ENCODE measurements at places on chromosomes 6 and 20.

DNA sequence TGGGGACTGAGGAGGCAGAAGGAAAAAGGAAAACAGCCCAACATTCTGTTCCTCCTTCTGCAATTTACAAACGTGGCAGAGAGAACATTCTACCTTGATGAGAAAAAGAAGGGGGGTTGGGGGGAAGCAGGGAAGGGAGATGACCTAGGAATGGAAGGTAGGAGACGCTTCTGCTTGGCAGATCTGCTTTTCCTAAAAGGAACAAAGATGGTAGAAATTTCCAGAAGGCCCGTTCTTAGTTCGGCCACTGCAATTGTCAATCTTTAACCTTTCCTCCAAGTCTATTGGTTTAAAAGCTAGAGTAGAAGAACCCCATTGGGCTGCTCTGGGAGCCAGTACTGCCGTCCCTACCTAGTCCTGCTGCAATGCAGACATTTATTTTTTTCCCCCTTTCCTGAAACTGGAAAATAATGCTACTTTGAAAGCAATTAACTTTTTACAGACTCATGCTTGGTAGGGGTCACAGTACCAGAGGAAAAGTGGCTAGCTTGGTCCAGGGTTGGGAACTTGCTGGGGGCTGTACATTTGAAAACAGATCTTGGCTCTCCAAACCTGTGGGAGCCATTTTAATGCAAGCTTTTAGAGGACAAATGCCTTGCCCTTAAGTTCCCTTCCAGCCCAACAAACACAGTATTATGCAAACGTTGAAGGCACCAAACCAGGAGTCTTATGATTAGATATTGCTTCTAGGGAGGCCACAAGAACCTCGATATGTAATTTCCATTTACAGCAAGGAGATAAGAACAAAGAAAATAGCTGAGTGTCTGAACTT is 2.6 kb downstream of the ZMYND8 start:
- DNase-seq: no peak

GRCh38 chr20:42985628-42986027 is 204.1 kb downstream of the PTPRT start:
- DNase-seq: no peak

DNA sequence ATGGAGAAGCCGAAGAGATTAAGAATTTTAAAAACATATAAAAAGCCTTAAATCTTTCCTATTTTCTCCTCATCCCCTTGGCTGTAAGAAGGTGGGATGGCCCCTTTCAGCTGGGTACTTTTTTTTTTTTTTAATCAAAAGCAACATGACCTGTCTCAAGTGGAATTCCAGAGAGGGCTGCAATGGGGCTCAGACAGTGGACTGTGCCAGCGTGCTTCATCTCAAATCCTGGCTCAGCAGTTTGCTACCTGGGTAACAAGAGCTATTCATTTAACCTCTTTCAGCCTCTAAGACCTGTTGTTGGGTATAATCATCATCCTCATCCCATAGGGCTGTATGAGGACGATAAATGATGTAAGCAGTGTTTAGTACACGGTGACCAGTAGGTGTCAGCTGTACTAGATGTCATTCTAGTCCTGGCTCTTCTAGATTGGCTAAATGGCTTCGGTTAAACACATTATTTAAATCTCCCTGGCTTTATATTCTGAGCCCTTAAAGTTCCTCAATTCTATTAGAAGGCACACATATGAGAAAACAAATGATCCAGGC is 6.9 kb upstream of the PPP1R3G start:
- DNase-seq: peak; percentile 34

DNA sequence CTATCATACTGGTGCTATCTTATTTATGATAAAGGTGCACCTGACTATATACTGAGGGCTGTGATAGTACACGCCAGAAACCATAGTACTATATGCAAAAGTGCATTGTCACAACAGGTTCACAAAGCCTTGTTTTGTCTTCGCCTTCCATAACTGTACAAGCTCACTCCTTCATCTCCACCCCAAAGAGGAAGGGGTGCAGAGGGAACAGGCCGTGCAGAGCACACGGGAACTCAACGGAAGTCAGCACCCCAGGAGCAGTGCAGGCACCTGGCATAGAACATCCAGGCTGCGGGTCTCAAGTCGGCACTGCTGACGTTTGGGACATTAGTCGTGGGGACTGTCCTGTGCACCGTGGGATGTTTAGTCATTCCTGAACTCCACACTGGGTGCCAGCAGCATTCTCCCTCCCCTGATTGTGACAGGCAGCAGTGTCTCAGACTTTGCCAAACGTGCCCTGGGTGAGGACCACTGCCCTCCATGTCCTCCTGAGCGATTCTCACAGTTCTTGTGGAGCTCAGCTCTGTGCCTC is 99.7 kb downstream of the PXDC1 start:
- DNase-seq: no peak

GRCh38 chr6:54284161-54284860 is 23.9 kb upstream of the TINAG start:
- no peak for DNase-seq

GRCh38 chr20:61628901-61629601 is 377.0 kb downstream of the CDH4 start:
- DNase-seq: no peak

DNA sequence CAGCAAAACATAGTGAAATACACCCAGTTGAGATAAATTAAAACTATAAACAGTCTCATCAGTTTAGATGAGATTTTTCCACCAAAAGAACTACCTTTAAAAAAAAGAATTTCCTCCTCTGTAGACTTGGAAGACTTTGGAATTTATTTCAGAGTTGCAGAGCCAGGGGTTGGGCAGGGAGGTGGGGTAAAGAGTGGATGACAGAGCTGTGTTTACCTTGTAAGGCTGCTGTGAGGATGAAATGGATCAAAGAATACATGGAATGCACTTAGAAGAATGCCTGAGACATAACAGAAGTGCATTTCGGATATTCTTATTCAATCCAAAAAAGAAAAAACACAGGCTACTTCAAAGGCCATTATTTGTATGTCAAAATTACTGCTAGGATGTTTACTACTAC is 6.4 kb upstream of the LY86 start:
- no peak for DNase-seq

DNA sequence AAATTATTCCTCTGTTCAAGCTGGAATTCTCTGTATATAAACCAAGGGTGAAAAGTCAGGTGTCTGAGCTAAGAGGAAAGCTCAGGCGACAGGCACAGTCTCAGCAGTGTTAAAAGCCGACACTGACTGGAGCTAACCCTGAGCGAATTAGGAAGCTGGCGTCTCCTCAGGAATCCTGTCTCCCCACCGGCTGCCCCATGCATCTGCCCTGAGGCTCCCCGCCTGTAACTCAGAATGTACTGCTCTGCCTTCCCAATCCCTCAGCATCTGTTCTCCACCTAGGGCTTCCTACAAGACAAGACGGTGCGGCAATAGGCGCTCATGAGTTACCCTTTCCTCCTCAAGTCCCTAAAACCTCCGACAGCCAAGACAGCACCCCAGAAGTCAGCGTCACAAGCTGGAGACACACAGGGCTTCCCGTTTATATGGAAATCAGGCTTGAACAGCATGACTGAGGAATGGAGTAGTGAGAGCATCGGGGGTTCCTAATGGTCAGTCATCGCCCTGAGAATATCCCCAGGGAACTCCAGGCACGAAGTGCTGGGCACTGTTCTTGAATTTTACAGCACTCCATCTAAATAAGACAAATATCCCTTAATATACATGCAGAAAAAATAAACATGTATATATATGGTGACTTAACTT is 33.5 kb downstream of the WDR27 start:
- no peak for DNase-seq

DNA sequence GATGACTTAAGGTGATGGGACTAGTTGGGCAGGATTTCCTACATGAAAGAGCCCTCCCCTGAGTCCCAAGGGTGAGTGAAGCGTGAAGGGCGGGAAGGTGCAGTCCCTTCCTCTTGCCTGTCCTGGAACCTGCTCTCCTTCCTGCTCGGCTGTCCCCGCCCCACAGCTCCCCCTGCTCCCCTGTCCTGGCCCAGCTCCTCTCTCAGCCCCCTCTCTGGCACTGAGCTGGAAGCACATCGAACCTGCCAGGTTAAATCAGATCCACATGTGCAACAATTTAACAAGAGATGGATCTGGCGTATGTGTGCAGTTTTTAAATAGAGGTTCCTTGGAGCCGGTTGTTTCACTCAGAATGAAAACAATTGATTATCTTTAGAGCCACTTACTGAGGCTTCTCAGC is 95.0 kb downstream of the LRFN2 start:
- DNase-seq: no peak

DNA sequence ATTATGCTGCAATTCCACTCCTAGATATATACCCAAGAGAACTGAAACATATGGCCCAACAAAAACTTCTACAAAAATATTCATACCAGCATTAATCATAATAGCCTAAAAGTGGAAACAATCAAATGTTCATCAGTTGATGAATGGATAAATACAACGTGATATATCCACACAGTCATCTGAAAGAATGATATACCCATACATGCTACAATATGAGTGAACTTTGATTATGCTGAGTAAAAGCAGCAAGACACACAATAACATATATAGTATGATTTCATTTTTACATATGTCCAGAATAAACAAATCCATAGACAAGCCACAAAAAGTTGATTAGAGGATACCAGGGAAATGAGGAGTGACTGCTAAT is 30.7 kb downstream of the CDK19 start:
- no peak for DNase-seq

DNA sequence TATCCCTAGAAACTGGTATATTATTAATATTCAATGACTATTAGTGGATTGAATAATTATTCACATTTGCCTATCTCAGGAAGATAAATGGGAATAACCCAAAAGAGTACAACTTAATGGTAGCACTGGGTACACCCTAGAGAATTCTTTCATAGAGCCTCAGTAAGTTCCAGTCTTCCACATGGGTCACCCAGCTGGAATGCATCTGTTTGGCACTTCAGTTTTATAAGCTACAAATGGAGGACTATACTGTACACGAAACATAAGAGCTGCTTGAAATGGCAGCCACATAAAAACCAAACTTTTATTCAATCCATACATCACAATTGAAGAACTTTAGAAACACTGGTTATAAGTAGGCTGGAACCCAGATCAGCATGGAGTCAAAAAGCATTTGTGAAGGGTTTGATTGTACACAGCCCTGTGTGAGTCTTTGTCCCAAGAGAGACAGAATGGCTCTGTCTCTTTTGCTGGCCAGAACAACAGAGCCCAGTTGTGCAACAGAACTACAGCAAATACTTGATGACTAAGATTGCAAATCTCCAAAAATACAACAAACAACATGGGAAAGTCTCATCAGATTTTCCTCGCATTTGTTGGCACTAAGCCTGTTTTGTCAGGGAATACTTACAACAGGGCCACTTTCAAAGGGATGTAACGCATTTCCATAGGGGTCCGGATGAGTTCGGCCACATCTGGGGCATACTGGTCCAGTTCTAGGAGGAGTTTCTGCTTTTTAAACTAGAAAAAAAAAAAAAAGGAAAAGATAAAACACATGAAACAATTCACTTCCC is 39.5 kb downstream of the PIGU start:
- peak; percentile 97 for DNase-seq

DNA sequence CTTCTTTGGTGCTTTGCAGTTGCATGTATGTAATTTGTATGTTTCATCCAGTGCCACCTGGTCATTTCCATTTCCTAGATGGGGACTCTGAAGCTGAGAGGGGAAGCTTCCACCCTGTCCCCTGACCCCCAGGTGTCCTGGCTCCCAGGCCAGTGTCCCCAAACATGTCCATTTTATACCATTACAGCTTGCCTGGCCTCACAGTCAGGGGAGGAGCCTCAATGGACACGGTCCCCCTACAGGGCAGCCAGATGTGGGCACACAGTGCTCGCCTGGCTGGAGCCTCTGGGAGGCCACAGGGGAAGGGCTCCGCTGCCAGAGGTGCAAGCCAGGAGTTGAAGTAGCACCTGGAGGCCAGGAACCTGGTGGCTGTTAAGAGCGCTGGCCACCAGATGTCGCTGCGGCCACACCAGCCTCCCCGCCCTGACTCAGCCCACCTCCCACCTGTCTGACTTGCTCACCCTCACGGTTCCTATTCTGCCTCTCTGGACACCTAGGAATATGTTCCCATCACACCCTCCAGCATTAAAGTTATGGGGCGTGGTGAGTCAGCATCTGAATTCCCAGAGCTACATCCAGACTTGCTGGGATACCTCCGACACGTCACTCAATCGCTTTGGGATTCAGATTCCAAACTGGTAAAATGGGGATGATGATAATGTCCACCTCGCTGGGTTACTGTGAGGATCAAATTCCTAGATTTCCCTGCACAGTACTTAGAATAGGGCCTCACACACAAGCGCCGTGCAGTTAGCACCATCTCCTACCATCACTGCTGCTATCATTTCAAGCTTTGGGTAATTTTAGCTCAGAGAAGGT is 107.4 kb downstream of the SULF2 start:
- peak; percentile 42 for DNase-seq

- no peak for DNase-seq
Measured at GRCh38 chr6:140438346-140438735, 1063.9 kb upstream of the CITED2 start.

- no peak for DNase-seq
Measured at GRCh38 chr20:62796699-62797491, 622 bp downstream of the MRGBP start.

DNA sequence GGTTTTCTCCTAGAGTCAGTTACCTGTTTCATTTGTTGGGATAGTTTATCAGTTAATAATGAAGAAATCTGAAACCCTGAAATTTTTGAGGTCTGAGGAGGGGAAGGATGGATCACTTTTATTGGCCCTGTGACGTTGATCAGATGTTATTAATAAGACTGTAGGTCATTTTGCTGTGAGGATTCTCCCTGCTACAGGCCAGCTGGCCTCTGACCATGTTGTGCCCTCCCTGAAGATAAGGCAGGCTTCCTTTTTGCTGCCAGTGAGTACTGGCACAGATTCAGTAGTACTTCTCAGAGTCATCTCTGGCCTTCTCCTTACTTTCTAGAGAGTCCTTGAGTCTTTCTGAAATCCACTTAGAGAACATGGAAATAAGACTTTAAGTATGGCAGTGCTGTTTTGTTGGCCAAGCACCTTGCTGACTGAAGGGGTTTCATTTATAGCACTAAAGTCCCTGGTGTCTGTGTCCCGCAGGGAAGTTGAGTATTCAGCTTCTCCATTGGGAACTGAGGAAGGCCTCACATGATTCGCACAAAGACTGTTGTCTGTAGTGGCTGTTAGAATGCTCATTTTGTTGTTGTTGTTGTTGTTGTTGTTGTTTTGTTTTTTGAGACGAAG is 202.6 kb downstream of the DTNBP1 start:
- no peak for DNase-seq
